Adrenal gland (tissue), 19 donors: ENCODE measurements at places on chromosomes 1 and 21. TPM values are rescaled to one million over a fixed set of nuclear protein-coding genes. Genes with fewer than 3 reads are reported as not detected.
A peak's percentile ranks its signal among the peaks of the same experiment; 100 is the strongest.

DNA sequence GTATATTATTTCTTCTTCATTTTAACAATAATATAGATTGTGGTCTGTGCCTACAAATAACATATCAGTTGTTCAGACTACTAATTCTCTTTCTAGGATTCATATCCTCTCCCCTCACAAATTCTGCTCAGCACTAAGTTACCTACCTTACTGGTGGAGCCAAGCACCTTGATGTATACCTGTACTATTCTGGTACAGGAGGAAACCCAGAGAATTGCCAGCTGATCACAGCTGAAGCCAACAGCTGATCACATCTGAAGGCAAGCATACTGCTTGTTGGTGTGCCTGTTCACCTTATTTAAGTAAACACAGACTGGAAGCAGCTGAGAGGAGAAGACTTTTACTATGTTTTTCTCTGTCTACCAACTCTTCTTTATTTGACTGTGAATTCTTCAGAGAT, 101.8 kb downstream of the PBX1 start:
- DNase-seq, result no peak

GRCh38 chr1:165481820-165482532, 37.0 kb upstream of the RXRG start:
- peak; percentile 21 for DNase-seq

DNA sequence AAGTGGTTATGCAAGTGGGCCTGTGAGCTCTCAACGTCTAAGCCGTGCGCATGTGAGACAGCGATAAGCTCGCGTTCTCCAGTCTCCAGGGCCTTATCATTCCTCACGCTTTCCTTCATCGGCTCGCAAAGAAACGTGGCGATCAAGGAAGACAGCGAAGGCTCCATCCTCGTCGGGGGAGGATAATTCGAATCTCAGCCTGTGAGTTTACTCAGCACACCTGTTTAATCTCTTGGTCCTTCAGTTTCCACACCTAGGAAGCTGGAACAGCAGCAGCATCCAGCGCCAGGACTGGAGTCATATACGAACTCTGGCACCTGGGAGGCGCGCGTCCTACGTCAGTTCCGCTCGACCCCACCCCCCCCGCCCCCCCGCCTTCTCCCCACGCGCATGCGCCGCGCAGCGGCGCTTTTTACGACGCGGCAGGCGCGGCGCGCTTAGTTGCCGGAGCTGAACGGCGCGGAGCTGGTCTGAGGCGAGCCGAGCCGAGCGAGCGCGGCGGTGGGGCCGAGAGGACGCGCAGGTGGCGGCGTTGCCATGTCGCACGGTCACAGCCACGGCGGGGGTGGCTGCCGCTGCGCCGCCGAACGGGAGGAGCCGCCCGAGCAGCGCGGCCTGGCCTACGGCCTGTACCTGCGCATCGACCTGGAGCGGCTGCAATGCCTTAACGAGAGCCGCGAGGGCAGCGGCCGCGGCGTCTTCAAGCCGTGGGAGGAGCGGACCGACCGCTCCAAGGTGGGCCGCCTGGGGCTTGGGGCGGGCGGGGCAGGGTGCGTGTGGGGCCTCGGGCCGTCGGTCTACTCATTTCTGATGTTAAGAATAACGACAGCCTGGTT, at the start of gene PITHD1:
Gene PITHD1, plus strand, starts transcription at position 440 of the 836 bp plus-strand sequence. Its CDS starts 98 bp downstream, at position 538.
- peak; percentile 85 for DNase-seq

- DNase-seq, result peak; percentile 72
These were observed 2.3 kb downstream of the KLHDC8A start for GRCh38 chr1:205354259-205355074.

DNA sequence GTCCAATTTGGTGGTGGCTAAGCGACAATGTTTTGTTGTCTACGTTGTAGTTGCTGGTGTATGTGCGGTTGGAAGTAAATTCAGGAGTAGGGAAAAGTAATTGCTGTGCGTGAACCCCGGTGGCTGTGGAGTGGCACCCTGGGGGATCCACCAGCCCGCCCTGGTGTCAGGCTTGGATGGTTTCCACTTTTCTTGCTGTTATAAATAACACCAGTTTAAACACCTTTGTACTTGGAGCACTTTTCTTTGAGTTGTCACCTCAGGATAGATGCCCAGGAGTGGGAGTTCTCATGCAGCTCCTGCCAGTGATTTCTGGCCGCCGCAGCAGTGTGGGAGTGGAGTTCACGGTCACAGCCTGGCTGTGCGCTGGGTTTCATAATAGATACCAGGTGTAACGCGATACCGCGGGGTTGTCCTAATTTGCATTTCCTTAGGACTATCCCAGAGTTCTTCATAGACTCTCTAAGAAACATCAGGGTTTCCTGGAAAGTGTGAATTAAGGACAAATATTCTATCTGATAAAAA, 12.8 kb upstream of the TMEM200B start:
- DNase-seq, result peak; percentile 56

DNA sequence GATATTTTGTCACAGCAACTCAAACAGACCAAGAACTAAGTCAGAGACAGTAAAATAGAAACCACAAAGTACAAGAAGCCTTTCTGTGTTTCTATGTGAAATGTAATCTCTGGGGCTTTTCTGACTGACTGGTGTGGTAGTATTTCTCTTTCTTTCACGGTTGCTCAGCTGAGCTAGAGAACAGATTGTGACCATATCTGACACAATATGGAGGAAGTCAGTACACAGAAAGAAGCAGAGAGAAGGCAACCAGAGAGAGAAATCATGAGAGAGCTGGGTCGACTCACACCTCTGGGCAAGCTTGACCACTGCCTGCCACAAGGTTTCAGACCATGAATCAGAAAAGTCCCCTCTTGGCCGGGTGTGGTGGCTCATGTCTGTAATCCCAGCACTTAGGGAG, 208.9 kb upstream of the GREM2 start:
- no peak for DNase-seq

Gene SELENOF
- 54.1 TPM for polyA plus RNA-seq

DNA sequence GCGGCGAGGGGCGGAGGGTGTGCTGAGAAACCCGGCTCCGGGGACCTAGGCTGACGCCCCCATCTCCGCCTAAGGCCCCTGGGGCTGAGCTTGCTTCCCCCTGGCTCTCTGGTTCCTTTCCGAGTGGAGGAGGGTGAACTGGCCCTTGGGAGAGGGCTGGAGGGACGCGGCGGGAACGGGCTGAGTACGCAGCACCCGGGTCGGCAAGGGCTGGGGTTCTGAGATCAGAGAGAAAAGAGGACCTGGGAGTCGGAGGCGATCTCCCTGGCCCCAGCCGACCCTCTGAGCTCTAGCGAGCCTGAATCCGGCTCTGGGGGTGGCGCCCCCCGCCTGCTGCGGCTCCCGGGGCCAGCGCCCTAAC, 270.8 kb downstream of the FOXD2 start:
- DNase-seq, result no peak

- DNase-seq, result no peak
These were observed 559.5 kb upstream of the PKN2 start for GRCh38 chr1:88124614-88125013.

Gene CD101
- polyA plus RNA-seq, result 6.1 TPM

- DNase-seq, result no peak
These were observed 30.7 kb downstream of the ZNF684 start for GRCh38 chr1:40562185-40562584.

DNA sequence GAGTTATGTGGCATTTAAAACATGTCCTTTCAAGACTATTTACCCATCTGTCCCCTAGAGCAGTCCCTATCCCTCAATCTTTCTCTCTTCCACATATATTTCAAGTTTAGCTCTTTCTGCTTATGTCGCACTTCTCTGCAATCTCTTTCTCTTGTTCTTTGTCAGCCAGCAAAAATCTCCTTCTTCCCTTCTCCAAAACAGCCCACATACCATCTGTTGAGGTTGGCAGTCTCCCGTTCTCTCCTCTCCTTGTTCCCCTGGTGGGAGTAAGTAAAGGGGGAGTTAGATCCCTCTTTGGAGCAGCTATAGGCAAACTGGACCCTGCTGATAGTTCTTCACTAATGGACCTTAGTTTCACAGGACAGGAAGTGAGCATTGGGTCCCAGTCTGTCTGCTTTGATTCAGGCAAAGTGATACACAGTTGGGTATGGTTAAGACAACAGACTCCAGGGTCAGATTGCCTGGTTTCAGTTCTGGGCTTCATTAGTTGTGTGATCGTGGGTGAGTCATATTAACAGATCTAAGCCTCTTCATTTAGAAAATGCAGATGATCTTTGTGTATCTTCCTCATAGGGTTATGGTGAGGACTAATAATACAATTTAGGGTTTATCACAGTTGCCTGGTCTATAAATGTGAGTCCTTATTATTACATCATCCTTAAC, 19.7 kb downstream of the BRINP2 start:
- no peak for DNase-seq

DNA sequence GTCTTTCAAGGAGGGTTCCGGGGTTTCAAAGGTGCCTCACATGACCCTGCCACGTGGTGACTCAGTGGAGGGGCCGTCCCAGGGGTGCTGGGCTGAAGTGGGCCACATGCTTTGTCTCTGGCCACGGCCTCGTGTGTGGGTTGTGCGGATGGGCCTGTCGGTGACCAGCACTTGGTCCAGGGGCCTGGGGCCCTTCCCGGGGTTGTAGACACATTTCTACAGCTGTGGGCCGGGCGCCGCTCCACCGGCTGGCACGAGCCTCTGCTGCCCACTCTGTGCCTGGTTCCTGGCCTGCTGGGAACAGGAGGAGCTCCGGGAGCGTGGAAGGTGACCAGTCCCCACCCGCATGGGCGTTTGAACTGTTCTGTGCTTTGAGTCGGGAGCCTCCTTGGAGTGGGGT, 75.4 kb upstream of the TTC34 start:
- no peak for DNase-seq

Gene S100A7
- polyA plus RNA-seq, result not detected

Gene SMIM12
- polyA plus RNA-seq, result 16.2 TPM

DNA sequence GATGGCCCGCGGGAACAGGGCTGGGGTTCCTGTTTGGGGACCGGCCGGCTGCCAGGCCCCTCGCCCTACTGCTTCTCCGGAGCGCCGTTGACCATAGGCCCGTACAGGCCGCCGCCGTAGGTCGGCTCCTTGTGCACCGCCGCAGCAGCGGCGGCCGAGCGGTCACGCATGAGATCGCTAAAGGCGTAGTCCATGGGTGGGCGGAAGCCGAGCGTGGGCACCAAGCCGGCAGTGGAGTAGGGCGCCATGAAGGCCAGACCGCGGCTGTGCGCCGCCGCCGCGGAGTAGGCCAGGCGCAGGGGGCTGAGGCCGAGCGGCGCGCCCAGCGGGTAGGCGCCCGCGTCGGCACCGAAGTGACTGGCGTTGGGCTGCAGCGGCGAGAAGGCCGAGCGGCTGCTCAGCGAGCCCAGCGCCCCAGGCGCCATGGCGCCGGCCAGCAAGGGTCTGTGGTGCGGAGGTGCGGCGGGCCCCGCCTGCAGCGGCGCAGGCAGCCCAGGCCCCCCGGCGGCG, 4.6 kb downstream of the DMRTA2 start:
- no peak for DNase-seq

DNA sequence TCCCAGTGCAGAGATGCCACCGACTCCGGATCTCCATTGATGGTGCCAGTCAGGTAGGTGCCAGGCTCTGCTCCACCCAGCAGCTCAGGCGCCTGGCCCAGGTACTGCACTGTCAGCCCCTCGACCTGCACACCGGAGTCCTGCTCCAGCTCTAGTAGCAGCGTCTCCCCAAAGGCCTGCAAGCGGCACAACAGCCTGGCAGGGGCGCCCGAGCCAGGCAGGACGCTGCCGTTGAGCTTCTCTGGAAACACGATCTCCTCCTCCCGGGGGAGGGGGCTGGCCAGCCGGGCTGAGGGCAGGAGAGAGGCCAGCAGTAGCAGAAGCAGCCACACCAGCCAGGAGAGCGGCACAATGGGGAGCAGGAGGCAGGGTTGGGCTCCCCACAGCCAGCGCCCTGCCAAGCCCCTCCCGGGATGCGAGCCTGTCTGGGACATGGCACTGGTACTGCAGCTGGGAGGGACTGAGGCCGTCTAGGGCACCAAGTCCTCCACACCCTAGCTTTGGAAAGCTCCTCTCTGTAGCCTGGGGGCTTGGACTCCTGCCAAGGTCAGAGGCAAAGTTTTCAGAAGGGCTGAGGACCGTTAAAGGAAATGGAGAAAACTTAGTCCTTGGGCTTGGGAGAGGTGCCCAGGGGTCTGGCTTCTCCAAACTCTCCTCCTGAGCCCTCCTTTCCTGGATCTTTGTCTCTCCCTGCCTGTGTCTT, 509 bp downstream of the ADAMTS4 start:
- peak; percentile 50 for DNase-seq

Gene OLFML3
- 33.4 TPM for polyA plus RNA-seq

GRCh38 chr1:48761411-48761810, 15.3 kb downstream of the BEND5 start:
- no peak for DNase-seq

GRCh38 chr1:20871419-20871818, 84.3 kb upstream of the HP1BP3 start:
- no peak for DNase-seq

- DNase-seq, result peak; percentile 10
These were observed 25.3 kb downstream of the CLSTN1 start for GRCh38 chr1:9798236-9799130.

- no peak for DNase-seq
These were observed 321.4 kb upstream of the CXADR start for GRCh38 chr21:17191346-17191993.

DNA sequence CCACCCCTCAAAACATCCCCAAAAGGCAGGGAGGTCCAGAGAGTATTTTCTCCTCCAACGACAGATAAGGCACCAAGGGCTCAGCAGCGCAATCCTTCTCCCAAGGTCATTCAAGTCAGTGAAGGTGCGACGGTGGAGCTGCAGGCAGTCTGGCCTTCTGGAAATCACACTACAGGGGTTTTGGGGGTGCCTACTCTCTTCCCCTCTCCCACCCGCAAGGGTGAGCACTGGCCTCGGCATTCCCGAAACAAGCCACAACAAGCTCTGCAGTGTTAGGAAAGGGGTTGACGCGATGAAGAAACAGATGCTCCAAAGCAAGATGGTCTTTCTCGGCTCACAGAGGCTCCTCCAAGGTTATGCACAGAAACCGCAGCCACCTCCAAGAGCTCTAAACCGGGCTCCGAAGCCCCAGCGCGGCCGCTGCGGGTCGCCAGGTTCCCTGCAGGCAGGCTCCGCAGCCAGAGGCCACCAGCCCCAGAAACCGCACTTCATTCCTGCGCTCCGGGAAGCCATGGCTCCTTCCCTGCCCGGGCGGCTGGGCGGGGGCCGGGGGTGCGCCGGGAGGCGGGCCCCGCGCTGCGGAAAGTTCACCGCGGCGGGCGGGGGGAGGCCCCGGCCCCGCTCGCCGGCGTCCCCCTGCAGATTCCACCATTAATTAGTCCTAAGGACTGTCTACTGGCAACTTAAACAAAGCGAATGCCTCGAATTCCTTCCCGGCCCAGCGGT, 1.1 kb downstream of the LUZP1 start:
- DNase-seq, result peak; percentile 64

Gene OR2M3
- not detected for polyA plus RNA-seq

GRCh38 chr1:100791586-100791985, 72.0 kb downstream of the VCAM1 start:
- DNase-seq, result no peak

Gene IFI44
- 87.1 TPM for polyA plus RNA-seq

- no peak for DNase-seq
These were observed 74.6 kb downstream of the DISP1 start for GRCh38 chr1:222889440-222889839.

DNA sequence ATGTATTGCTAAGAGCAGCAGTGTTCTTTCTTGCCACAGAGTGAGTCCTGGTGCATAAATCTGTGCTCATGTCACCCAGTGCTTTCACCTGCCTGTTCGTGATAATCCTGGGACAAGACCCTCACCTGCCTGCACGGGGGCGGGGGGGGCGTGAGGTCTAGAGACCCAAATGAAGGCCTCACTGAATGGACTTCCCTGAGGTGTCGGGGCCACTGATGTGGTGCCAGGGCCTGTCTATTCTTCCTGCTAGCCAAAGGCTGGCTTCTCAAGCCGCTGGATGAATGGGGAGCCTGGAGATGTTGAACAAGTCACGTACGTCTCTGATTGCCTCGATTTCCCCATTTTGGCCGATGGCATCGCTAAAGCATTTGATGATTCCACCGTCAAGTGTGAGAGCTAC, 118.8 kb upstream of the IRF2BP2 start:
- DNase-seq, result no peak
